Natural killer cell (primary cell): ENCODE measurements at places on chromosomes 2 and 18. TPM values are rescaled to one million over a fixed set of nuclear protein-coding genes. Genes with fewer than 3 reads are reported as not detected.

C2orf78 gene
- not detected for total RNA-seq

GCG gene
- total RNA-seq = not detected

CASP10 gene
- 75.3 TPM for total RNA-seq

KIF5C gene
- total RNA-seq = 2.7 TPM

UNC80 gene
- not detected for total RNA-seq

MEP1B gene
- total RNA-seq = not detected

PFN4 gene
- total RNA-seq = not detected

DBI gene
- total RNA-seq = 109 TPM

TSGA10 gene
- total RNA-seq = 16.0 TPM
